ENCODE measurements at places on chromosomes 3 and 15.

DNA sequence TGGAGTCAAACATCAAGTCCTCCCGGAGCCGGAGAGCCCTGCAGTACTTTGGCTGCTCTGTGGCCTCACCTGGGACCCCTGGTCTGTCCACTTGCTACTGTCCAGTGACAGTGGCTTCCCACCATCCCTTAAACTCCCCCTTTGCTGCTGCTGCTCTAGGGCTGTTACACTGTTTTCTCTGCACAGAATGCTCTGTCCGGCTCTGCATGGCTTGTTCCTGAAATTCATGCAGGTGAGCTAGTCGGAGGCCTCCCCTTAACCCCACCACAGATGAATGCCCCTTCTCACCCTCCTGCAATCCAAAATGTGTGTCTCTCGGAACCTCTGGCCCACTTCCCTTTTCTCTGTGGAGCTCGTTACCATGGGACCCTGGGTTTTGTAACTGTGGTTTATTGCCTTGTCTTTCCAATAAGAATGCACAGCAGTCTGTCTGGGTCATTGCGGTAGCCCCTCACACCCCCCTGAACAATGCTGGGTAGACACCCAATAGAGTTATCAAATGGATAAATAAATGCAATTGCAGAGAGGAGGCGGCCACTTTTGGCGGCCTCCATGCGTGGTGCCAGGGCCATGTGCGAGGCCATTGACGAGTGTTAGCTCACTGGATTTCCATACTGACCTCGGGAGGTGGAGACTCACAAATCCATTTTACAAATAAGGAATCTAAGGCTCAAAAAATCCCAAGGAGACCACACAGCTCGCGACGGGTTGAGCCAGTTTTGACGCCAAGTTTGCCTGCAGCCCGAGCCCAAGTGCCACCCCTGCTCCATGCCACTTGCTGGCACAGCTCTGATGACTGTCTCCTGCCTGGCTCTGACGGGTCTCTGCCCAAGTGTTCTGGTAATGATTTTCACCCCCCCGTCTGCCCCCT, 48.5 kb downstream of the RGMA start:
- no peak for DNase-seq

GRCh38 chr3:85939074-85939482, 980.3 kb downstream of the CADM2 start:
- no peak for DNase-seq

- no peak for DNase-seq
Measured at GRCh38 chr3:22661121-22661700, 541.9 kb upstream of the UBE2E2 start.

DNA sequence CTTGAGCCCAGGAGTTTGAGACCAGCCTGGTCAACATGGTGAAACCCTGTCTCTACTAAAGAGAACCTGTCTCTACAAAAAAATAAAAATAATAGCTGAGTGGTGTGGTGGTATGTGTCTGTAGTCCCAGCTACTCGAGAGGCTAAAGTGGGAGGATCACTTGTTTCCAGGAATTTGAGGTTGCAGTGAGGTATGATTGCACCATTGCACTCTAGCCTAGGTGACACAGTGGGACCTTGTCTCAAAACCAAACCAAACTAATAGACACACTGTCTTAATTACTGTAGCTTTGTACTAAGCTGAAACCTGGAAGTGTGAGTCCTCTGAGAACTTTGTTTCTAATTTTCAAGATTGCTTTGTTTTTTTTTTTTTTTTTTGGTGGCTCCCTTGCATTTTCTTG, 30.4 kb downstream of the MGA start:
- no peak for DNase-seq

GRCh38 chr3:55296030-55296429, 191.1 kb downstream of the WNT5A start:
- DNase-seq, result peak; percentile 75

DNA sequence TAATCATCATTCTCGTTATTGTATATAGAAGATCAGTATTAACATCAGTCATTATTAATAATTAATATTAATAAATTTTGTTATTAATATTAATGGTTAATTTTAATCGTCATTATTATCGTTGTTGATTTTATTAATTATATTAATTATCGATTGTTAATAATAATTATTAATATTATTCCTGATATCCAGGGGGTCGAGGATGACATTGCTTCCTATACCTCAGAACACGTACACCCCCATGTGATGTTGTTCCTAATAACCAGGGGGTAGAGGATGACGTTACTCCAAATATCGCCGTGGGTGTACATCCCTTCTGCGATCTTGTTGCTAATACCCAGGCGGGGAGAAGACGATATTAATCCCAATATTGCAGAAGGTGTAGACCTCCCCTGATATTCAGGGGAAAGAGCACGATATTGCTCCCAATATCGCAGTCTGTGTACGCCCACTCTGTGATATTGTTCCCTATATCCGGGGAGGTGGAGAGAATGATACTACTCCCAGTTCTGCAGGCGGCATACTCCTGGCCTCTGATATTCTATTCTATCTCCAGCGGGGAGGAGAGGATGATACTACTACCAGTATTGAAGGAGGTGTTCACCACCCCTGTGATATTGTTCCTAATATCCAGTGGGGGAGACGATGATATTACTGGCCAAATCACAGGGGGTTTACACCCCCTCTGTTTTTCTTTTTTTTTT, 22.3 kb upstream of the BMF start:
- no peak for DNase-seq

DNA sequence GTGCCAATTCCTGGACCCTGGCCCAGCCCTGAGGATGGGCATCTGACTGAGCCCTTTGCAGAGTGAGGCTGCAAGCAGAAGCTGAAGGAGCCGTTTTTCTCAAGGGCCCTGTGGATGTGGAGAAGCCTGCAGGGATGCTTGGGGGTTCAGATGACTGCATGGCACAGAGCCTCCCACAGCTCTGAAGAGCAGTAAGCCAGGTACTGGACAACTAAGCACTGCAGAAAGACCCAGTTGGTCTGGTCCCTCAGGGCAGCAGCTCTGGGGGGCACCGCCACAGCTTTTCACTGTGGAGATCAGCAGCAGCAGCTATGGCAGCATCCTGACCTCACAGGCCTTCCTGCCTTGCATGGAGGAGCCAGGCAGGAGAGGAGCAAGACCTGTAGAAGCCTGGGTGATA, 67.6 kb downstream of the CRYGS start:
- no peak for DNase-seq

DNA sequence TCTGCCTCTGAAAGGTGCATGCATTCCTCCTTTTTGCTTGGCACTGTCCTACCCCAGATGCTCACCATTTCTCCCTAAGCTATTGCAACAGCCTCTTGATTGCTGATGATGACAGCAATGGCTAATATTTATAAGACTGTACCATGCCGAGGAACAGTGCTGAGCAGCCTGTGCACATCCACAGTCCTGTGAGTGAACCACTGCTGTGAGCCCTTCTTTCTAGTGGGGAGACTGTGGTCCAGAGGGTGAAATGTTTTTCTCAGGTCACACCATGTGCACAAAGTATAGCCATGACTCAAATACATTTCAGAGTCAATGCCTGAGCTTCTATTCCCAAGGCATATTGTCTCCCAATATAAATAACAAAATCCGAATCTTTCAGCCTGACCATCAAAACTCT, 231.2 kb upstream of the LRTM1 start:
- DNase-seq, result no peak

GRCh38 chr3:113736548-113737089, 9.4 kb downstream of the NAA50 start:
- peak; percentile 83 for DNase-seq

- no peak for DNase-seq
Measured at GRCh38 chr3:176490357-176490756, 706.9 kb downstream of the TBL1XR1 start.

DNA sequence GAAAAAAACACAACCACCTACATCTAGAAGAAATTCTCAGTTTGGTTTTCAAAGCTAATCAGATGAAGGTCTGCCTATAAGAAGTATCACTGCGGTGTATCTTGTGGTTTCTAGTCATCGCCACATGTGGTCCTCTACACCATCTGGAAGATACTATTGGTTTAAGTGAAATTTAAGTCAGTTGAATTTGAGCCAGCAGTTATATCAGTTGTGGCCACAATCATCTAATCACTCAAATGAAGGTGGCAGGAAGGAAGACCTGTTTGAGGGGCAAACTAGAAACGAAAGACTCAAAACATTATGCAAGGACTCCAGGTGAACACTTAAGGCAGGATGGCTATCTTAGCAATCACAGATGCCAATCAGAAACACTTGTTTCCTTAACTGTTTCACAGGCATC, 48.7 kb downstream of the ETV5 start:
- no peak for DNase-seq
